ENCODE measurements at places on chromosomes 1 and 21.

- no peaks in the 10 kb centered on the region for H3K36me3 ChIP-seq
- no peak overlapping the region for H3K27ac ChIP-seq
- H3K4me3 ChIP-seq, result no peak overlapping the region
- peaks cover 7% of the 10 kb centered on the region for H3K27me3 ChIP-seq
Observed at GRCh38 chr1:241738284-241739078, 86.4 kb downstream of the WDR64 start.

GRCh38 chr1:223077247-223077833 is 65.7 kb downstream of the TLR5 start:
- peaks cover 2% of the 10 kb centered on the region for H3K36me3 ChIP-seq
- H3K4me1 ChIP-seq, result no peaks in the 10 kb centered on the region
- DNase-seq, result no peak
- H3K27ac ChIP-seq, result no peak overlapping the region

DNA sequence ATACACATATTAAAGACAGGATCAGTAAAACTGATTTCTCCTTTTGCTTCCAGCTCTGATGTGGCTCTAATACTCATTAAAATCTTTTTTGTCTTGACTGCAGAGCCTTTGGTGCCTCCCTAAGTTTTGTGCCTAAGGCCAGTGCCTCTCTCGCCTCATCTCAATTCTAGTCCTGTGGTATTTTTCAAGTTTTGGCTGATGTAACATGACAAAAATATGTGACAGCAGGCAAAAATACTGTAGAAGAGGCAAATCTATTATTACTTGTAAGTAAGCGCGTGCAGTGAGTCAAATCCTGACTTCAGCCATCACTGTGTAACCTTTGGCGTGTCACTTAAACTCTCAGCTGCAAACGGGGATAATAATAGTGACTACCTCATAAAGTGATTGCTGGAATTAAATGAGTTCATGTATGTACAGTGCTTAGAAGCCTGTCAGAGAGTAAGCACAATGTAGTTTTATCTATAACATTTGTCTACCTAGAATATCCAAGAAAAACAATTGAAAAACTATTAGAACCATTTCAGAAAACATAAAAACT is 74.0 kb downstream of the MAB21L3 start:
- DNase-seq, result no peak
- no peaks in the 10 kb centered on the region for H3K36me3 ChIP-seq
- peaks cover 28% of the 10 kb centered on the region for H3K27me3 ChIP-seq
- no peaks in the 10 kb centered on the region for H3K4me1 ChIP-seq
- no peak overlapping the region for H3K27ac ChIP-seq

DNA sequence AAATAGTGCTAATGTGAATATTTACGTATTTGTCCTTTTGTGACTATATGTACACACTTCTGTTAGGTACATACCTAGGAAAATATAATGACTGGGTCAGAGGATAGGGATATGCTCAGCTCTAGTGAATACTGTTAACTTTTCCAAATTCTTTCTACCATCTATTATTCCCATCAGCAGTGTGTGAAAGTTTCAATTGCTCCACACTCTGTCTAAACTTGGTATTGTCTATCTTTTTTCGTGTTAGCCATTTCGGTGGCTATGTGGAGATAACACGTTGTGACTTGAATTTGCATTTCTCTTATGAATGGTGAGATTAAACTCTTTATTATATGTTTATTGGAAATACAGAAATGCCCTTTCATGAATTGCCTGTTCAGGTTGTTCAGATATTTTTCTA is 22.7 kb upstream of the LELP1 start:
- H3K36me3 ChIP-seq, result no peaks in the 10 kb centered on the region
- no peaks in the 10 kb centered on the region for H3K4me1 ChIP-seq
- H3K27ac ChIP-seq, result no peak overlapping the region
- no peak for DNase-seq

- no peak for DNase-seq
- H3K27ac ChIP-seq, result no peak overlapping the region
- H3K4me1 ChIP-seq, result peaks cover 12% of the 10 kb centered on the region
- no peaks in the 10 kb centered on the region for H3K27me3 ChIP-seq
Observed at GRCh38 chr1:50894340-50894739, 65.7 kb downstream of the FAF1 start.

DNA sequence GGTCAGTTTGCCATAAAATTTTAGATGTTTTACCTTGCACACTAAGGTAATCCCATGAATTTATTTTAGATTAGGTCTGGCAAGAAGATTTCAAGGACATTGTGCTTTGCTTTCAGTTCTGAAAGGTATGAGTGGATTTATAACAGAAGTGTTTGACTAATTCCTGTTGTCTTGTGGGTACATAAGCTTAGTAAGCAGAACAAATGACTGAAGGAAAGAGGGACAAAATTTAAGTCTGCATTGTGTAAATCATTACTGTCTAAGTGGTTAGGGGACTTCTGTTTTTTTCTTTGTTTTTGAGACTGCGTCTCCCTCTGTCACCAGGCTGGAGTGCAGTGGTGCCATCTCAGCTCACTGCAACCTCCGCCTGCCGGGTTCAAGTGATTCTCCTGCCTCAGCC is 60.1 kb downstream of the PKN2 start:
- H3K36me3 ChIP-seq, result peaks cover 21% of the 10 kb centered on the region
- H3K27me3 ChIP-seq, result no peaks in the 10 kb centered on the region
- no peak for DNase-seq
- H3K4me3 ChIP-seq, result no peak overlapping the region
- H3K4me1 ChIP-seq, result no peaks in the 10 kb centered on the region

GRCh38 chr1:243712941-243713340 is 137.1 kb downstream of the AKT3 start:
- no peaks in the 10 kb centered on the region for H3K36me3 ChIP-seq
- DNase-seq, result no peak
- H3K27me3 ChIP-seq, result no peaks in the 10 kb centered on the region
- no peak overlapping the region for H3K27ac ChIP-seq
- no peak overlapping the region for H3K4me3 ChIP-seq
- H3K4me1 ChIP-seq, result peaks cover 39% of the 10 kb centered on the region

GRCh38 chr1:38123356-38124135 is 77.0 kb upstream of the POU3F1 start:
- no peak overlapping the region for H3K27ac ChIP-seq
- no peaks in the 10 kb centered on the region for H3K36me3 ChIP-seq
- DNase-seq, result no peak
- H3K4me3 ChIP-seq, result no peak overlapping the region
- no peaks in the 10 kb centered on the region for H3K4me1 ChIP-seq

DNA sequence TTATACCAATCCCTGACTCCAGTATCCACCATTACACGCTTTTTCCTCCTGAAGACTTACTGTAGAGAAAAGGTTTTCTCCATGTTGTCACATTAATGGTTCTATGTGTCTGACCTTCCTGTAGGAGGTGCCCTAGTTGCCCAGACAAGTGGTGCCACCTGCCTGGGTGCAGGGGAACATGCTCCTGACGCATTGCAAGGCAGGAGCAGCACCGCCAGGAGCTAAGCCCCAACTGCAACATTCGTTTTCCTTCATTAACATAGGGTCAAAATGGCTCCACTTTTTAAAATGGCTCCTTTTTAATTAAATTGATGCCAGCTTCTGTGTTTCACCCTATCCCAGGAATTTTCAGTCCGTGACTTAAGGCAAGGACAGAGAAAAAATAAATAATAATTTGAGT is 220.1 kb upstream of the SAMSN1 start:
- no peak for DNase-seq
- no peaks in the 10 kb centered on the region for H3K27me3 ChIP-seq
- H3K4me1 ChIP-seq, result no peaks in the 10 kb centered on the region
- no peak overlapping the region for H3K4me3 ChIP-seq

GRCh38 chr1:109293026-109293425 is 10.1 kb upstream of the PSRC1 start:
- peaks cover 3% of the 10 kb centered on the region for H3K36me3 ChIP-seq
- no peak for DNase-seq
- no peaks in the 10 kb centered on the region for H3K4me1 ChIP-seq
- H3K27ac ChIP-seq, result no peak overlapping the region

DNA sequence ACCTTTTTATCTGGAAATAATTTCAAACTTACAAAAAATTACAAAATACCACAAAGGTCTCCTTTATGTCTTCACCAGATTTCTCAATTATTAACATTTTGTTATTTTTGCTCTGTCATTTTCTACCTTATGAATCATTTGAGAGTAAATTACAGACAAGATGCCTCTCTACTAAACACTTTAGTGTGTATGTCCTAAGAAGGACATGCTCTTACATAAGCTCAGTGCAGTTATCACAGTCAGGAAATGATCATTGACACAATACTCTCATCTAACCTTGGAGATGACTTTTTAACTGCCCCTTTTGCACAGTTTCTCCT is 378.9 kb upstream of the RUNX1 start:
- H3K36me3 ChIP-seq, result no peaks in the 10 kb centered on the region
- H3K4me3 ChIP-seq, result no peak overlapping the region
- H3K27ac ChIP-seq, result no peak overlapping the region
- H3K4me1 ChIP-seq, result no peaks in the 10 kb centered on the region
- H3K27me3 ChIP-seq, result peaks cover 76% of the 10 kb centered on the region

DNA sequence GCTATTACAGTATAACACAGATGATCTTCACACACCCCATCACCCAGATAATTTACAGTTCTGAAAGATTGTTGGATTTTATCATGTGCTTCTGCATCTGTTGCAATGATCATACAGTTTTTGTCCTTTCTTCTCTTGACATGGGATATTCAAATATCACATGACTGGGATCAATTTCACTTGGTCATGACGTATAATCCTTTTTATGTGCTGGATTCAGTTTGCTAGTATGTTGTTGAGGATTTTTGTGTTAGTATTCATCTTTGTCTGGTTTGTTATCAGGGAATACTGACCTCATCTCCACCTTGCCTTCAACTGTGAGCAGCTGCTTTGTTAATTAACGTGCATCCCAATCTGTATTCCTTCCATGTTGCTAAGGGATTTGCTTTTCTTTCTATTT is 44.7 kb upstream of the DISC1 start:
- DNase-seq, result no peak
- no peaks in the 10 kb centered on the region for H3K4me1 ChIP-seq

GRCh38 chr1:171487038-171487437 is 1.7 kb downstream of the PRRC2C start:
- H3K4me3 ChIP-seq, result peak overlapping the region; percentile 91
- no peak for DNase-seq
- H3K4me1 ChIP-seq, result peaks cover 42% of the 10 kb centered on the region
- H3K36me3 ChIP-seq, result peaks cover 64% of the 10 kb centered on the region

- H3K4me1 ChIP-seq, result peaks cover 4% of the 10 kb centered on the region
- no peak overlapping the region for H3K27ac ChIP-seq
- no peak overlapping the region for H3K4me3 ChIP-seq
Observed at GRCh38 chr1:44664730-44665370, 9.4 kb downstream of the TMEM53 start.

DNA sequence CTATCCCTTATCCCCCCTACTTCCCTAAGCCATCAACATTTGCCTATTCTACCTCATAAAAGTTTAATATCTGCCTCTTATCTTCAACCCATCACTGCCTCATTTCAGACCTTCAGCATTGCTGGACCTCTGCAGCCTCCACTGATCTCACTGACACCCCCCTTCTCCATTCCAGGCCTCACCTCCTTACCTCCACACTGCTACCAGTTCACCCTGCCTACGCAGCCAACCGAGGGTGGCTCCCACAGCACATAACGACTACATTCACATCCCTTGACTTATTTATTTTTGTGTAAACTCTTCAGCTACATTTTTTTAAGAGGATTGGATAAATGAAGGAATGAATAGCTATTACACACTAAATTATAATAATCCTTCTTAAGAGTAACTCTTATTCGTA is 14.2 kb downstream of the CLCC1 start:
- no peak for DNase-seq
- H3K27ac ChIP-seq, result no peak overlapping the region
- no peaks in the 10 kb centered on the region for H3K27me3 ChIP-seq
- H3K36me3 ChIP-seq, result peaks cover 20% of the 10 kb centered on the region
- no peak overlapping the region for H3K4me3 ChIP-seq

GRCh38 chr1:200036619-200037270 is 9.2 kb downstream of the NR5A2 start:
- H3K4me1 ChIP-seq, result peaks cover 7% of the 10 kb centered on the region
- no peaks in the 10 kb centered on the region for H3K36me3 ChIP-seq
- no peak overlapping the region for H3K27ac ChIP-seq
- H3K4me3 ChIP-seq, result no peak overlapping the region
- H3K27me3 ChIP-seq, result no peaks in the 10 kb centered on the region

DNA sequence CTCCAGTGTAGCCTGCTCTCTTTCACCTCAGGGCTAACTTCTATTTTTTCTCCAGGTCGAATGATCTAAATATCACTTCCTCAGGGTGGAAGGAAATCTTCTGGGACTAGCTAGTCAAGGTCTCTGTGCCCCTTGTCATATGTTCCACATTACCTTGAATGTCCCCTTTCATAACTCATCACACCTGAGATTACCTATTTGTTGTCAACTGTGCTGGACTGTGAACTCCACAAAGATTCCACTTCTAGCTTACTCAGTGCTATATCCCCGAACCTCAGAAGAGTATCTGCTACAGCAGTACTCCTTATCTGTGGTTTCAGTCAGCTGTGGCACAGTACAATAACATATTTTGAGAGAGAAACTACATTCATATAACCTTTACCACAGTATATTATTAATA is 14.6 kb upstream of the SYNJ1 start:
- H3K4me1 ChIP-seq, result no peaks in the 10 kb centered on the region
- H3K4me3 ChIP-seq, result no peak overlapping the region
- H3K27ac ChIP-seq, result no peak overlapping the region
- no peak for DNase-seq

DNA sequence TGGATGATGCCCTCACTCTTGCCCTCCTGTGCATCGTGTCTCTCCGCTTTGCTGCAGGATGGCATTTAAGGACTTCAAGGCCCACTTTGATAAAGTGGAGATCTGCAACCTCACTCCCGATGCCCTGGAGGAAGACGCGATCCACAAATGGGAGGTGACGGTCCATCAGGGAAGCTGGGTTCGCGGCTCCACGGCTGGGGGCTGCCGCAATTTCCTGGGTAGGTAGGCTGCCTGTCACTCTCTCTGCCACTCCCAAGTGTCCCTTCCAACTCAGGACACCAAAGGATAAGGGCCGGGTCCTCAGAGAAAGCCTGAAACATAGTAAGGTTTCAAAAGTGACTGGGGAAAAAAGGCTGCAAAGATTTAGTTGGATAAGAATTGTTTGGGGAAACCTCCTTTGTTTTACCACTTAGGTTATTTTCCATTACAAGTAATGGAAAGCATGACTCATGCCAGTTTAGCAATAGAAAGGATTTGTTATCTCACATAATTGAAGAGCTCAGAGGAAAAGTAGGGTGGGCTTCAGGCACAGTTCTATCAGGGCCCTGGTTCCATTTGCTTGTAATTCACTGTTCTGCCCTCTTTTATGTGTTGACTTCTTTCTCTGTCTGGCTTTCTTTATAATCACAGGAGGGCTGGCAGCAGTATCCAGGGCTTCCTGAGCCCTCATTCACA is 31.9 kb downstream of the CAPN9 start:
- no peaks in the 10 kb centered on the region for H3K27me3 ChIP-seq
- no peak overlapping the region for H3K27ac ChIP-seq
- H3K36me3 ChIP-seq, result no peaks in the 10 kb centered on the region
- no peaks in the 10 kb centered on the region for H3K4me1 ChIP-seq
- H3K4me3 ChIP-seq, result no peak overlapping the region

GRCh38 chr1:116667078-116667574 is 407 bp downstream of the IGSF3 start:
- peaks cover 8% of the 10 kb centered on the region for H3K4me1 ChIP-seq
- H3K27me3 ChIP-seq, result peaks cover 54% of the 10 kb centered on the region
- H3K36me3 ChIP-seq, result peaks cover 6% of the 10 kb centered on the region
- H3K27ac ChIP-seq, result no peak overlapping the region
- DNase-seq, result no peak

Data from effector memory CD8-positive, alpha-beta T cell (primary cell).